ENCODE measurements at places on chromosomes 5 and 9.

DNA sequence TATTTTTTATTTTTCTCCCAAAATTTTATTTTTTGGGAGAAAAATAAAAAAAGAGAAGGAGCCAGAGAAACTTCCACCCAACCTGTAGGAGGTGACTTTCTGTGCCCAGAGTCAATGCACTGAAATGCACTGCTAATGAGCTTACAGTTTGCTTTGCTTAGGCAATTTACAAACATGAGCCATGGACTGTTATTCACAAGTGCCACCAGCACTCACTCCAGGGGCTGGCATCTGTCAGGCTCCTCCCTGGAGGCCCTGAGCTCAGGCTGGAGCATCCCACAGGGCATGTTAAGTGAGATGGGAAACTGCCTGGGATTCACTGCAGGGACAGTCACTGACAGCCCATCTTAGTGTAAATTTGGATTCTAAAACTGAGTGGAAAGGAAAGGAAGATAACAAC is 74.9 kb downstream of the FANCC start:
- DNase-seq = no peak

GRCh38 chr5:80540691-80541090 is 29.4 kb downstream of the ANKRD34B start:
- no peak for DNase-seq

- DNase-seq = no peak
Measured at GRCh38 chr5:80835128-80835527, 125.0 kb upstream of the RASGRF2 start.

DNA sequence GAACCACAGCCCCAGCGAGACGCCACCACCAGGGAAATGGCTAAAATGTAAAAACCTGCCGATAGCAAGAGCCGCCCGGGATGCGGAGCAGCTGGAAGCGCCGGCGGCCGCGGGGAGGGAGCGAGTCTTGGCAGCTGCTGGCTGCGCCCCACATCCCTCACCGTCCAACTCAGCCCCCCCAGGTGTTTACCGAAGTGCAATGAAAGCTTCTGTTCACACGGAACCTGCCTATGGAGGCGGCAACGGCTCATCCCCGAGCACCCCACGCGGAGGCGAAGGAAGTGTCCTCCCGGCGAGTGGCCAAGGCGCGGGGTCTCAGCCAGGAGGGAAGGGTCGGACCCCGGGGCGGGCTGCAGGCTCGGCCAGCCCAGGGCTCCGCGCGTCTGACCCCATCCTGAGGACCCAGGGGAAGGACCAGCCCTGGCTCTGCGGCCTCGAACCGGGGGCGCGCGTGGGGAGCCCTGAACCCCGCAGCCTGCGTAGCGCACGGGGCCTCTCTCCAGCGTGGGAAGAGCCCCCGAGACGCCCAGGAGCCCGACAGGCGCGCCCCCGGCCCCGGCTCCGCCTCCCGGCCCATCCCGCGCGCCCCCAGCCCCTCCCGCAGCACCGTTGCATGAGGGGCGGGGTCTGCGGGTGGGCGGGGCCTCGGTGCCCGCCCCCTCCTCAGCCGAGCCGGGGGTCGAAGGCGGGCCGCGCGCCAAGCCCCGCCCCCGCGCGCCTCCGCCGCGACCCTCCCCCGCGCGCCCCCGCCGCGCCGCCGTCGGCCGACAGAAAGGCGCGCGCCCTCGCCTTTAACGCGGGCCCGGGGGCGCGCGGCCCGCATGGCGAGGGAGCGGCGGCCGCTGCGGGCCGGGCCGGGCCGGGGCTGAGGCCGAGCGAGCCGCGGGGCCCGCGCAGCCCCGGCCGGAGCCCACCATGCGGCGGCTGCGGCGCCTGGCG is at the start of gene DIPK1B:
DIPK1B (plus strand) TSS at position 822 of the 939 bp plus-strand sequence; CDS start at position 916, 94 bp downstream.
- DNase-seq = no peak

GRCh38 chr5:170221327-170221741 is 11.5 kb upstream of the C5orf58 start:
- DNase-seq = no peak

DNA sequence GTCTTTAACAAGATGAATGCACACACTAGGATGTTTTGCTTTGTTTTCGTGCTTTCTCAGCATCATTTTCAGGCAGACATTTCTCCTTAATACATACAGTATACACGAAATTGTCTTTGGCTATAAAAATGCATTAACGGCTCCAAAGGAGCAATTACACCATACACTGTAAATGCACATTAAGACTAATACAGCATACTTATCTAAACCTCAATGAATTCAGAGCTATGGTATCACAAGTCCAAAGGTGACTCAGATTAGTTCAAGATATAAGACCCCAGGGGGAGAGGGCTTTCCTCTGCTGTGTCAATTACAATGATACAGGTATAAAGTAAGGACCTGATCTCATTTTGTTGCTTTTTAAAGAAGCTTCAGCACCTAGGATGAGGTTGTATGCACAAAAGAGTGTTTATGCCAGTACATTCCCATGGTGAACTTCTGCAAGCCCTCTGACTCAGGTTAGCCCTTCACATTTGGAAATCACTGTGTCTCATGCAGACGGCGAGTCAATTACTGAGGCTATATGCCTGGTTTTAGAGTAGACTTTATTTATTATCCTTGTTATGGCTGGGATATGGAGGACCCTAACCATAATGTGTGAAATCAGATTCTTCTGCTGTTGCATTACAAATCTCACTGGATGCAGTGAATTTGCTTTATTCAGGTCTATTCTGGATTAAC is 233.3 kb downstream of the ZNF608 start:
- no peak for DNase-seq

DNA sequence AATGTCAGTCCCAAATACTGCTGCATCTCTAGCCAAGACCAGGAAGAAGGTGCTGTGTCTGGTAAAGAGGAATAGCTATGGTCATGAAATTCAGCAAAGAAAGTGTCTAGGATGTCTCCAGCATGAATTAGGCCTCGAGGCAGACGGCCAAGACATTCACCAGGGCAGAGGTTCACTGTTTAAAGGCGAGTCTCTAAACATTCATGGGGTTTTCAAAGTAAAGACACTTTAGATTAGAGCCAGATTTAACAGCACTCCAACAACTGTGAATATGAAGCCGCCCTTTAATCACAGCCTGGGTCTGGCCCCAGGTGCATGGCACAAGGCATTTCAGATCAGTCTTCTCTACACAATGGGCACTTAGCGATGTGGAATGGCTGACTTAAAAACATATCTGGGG is 95.0 kb downstream of the ANKH start:
- no peak for DNase-seq

GRCh38 chr5:20604992-20605391 is 617.0 kb upstream of the CDH18 start:
- no peak for DNase-seq

DNA sequence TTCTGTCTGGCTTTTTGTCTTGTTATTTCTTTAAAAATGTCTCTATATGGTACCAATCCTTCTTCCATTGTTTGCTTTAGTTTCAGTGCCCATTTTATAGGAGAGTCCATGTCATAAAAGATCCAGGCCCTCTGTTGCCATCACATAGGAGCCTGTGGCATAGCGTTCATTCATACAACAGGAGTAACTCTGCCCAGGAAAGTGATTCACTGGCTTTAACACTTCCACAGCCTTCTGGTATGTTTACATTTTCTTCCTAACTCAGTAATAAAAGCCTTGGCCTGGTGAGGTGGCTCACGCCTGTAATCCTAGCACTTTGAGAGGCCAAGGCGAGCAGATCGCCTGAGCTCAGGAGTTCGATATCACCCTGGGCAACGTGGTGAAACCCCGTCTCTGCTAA is 519.3 kb upstream of the PTGER4 start:
- no peak for DNase-seq

- no peak for DNase-seq
Measured at GRCh38 chr5:113527746-113528145, 14.3 kb downstream of the YTHDC2 start.

- no peak for DNase-seq
Measured at GRCh38 chr9:70573308-70573707, 158.9 kb upstream of the KLF9 start.

- DNase-seq = no peak
Measured at GRCh38 chr5:135694906-135695305, 116.1 kb upstream of the CXCL14 start.

Measured in stimulated activated CD4-positive, alpha-beta T cell treated with anti-CD3 and anti-CD28 coated beads, Interleukin-2, amount 100 ng/mL, for 24 hours (primary cell).